ENCODE measurements at places on chromosomes 6 and 20.

DNA sequence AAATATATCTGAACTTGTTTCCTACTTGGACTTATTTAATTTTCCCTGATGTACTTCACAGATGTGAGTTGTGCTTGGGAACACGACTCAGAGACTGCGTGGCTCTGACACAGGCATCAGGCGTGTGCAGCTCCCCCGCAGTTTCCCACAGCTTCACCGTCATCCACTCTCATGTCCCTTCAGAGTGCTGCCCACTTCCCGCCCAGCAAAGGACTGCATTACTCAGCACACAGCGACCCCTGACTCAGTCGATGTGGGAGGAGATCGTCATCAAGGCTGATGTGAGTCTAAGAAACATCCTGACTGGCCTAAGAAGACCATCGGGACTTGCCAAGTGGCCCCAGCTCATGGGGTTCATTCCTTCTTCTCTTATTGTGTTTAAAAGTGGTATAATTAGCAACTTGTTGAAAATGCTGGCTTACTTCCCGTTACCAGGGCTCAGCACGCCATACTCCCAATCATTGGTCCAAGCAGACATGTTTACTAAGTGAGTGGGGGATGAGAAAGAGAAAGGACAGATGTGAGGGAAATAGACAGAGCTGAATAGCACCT is 539.4 kb upstream of the JARID2 start:
- DNase-seq, result peak; percentile 63

GRCh38 chr6:89008001-89008814 is 44.8 kb upstream of the RNGTT start:
- DNase-seq, result no peak

GRCh38 chr20:24829649-24830370 is 119.3 kb upstream of the CST7 start:
- no peak for DNase-seq

- no peak for DNase-seq
Measured at GRCh38 chr6:44538131-44538806, 150.8 kb downstream of the CDC5L start.

GRCh38 chr6:44020148-44020547 is 107.1 kb downstream of the MRPL14 start:
- DNase-seq, result no peak

DNA sequence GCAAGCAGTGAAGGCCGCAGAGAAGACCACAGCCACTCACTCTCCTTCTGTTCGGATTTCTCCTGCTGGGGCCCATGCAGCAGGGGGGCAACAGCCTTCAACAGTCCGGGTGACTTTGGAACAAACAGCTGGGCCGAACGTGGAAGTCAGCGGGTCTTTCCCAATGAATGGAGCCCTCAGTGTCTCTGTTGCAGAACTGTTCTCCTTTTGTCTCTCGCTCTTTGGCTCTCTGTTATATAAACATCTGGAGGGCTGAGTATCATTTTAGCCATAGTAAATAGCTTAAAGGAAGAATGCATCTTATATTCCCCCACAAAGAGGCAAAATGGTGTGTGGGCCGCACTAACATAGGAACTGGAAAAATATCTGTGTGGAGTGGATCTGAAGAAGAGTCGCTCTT is 136.7 kb upstream of the RALGAPA2 start:
- DNase-seq, result no peak

DNA sequence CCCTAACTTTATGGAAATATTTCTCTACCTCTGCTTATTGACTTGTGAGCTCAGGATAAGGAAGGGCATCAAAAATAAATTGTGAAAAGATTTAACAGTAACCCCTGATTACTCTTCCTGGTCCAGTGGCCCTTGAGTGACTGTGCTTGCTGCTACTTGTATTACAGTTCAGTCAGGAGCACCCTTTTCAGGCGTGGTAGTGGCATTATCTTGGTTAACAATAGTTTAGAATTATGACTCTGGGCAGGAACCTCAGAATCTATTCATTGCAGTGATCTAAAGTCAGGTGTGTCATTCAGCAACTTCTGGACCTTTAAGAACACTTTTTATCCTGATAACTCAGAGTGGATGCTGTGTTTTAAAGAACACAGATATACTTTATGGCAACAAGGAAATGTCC is 43.4 kb downstream of the FAM135A start:
- DNase-seq, result no peak

GRCh38 chr20:53664121-53664520 is 70.5 kb upstream of the ZNF217 start:
- DNase-seq, result no peak

All from stimulated activated CD4-positive, alpha-beta T cell treated with anti-CD3 and anti-CD28 coated beads, Interleukin-12 subunit alpha, Interleukin-12 subunit beta, amount 100 ng/mL, for 4 hours (primary cell).